ENCODE measurements at places on chromosomes 7 and 10.

GRCh38 chr10:48649349-48649944 is 35.2 kb upstream of the WDFY4 start:
- no peak for DNase-seq

DNA sequence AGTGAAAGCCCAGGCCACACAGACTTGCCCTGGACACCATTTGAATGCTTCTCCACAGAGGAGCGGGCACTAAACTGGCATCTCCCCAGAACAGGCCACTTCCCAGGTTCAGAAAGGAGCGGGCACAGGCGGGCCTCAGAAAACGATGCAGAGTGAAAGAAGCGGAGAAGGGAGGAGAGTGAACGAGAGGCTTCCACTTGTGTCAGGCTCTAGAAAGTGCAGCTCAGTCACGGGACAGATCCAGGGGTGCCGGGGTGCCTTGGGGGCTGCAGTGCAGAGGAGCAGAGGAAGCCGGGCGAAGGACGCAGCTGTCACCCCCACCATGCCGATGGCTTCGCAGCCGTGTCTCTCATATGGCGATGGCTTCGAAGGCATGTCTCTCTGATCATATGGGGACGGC is 26.1 kb upstream of the PRKAR1B start:
- DNase-seq: no peak

- DNase-seq: peak; percentile 85
Observed at GRCh38 chr10:79084012-79084971, 15.5 kb downstream of the ZMIZ1 start.

- DNase-seq: no peak
Observed at GRCh38 chr7:11957956-11958355, 126.0 kb upstream of the THSD7A start.

GRCh38 chr10:68897336-68897741 is 3.8 kb upstream of the DDX50 start:
- peak; percentile 67 for DNase-seq

DNA sequence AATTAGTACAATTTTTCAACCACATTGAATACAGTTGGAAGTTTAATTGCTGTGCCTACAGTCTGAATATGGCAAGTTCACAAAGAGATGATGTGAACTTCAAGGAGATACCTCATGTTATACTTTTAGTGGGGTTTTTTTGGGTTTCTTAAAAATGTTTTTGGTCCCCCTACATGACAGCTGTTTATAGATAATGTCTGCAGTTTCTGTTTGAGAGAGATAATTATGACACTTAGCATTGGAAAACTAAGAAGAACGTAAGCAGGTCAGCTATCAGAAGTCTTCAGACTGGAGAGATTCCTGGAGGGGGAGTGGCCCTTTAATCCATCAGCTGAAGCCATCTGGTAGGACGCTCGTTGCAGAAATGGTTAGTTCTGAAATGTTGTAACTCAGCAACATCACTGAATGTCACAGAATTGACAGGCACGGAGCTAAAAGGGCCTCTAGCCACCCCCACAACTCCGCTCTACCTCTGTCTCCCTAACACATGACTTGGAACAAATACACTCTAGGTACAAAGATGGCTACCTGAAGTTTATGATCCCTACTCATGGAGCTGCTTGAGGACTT is 29.0 kb downstream of the TIMM23 start:
- DNase-seq: no peak

DNA sequence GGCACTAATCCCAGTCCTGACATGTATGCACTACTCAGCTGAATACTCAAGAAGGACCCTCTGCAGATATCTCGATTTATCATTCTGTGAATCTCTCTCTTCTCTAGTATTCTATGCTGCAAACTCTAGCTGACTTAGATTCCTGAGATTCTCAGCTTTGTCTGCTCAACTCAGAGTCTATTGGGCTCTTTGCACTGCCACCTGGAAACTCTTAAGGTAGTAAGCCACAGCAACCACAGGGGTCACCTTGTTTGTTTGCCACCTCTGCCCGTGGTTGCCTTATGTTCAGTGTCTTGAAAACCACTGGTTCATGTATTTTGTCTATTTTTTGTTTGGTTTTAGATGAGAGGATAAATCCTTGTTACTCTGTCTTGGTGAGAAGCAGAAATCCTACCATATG is 72.9 kb downstream of the SP8 start:
- no peak for DNase-seq

DNA sequence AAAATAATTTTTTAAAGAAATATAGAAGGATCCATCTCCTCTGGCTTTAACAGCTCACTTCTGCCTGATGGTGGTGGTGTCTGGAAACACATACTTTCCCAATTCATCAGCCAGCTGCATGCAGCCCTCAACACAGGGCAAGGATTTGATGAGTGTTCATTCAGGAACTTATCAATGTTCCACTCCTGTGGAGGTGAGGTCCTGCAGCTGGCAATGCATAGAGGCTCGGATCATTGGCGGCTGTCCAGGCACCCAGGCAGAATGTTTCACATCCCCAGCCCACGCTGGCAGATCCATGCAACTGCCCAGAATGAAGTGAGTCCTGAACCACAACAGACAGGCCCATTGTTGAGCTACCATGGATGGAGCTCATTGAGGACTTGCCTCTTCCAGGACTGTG is 55.2 kb upstream of the KCNMA1 start:
- DNase-seq: peak; percentile 43

GRCh38 chr10:118471863-118472262 is 123.6 kb downstream of the PRLHR start:
- DNase-seq: peak; percentile 64

DNA sequence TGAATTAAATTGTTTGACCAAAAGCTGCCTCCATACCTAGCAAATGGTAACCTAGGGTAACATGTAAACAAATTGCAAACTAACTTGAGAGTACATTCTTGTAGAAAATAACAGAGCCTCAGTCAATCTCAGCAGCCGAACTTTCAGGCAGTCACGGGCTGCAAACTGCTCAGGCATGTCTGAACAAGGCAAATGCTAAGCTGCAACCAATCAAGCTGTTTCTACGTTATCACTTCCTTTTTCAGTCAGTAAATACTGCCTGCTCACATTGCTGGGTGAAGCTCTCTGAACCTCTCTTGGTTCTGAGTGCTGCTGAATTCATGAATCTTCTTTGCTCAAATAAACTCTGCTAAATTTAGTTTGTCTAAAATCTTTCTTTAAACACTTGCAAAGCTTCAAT is 1212.4 kb downstream of the SORCS1 start:
- DNase-seq: peak; percentile 8

DNA sequence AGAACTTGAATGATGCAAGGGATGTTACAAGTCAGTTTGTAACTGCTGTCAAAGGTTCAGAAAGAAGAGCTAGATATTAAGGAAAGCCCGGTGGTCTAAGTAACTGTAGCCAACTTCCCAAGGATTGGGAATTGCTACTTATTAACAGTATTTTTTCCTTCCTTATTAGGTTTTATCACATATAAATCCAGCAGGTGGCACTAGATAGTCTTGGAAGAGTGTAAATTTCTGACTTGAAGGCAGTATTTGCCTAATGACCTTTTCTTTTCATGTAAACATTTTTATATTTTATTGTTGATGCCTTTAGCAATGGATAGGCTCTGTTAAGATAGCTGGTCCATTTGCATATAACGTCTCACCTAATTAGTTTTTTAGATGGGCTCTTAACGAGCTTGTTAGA is 51.2 kb downstream of the ANLN start:
- peak; percentile 28 for DNase-seq

DNA sequence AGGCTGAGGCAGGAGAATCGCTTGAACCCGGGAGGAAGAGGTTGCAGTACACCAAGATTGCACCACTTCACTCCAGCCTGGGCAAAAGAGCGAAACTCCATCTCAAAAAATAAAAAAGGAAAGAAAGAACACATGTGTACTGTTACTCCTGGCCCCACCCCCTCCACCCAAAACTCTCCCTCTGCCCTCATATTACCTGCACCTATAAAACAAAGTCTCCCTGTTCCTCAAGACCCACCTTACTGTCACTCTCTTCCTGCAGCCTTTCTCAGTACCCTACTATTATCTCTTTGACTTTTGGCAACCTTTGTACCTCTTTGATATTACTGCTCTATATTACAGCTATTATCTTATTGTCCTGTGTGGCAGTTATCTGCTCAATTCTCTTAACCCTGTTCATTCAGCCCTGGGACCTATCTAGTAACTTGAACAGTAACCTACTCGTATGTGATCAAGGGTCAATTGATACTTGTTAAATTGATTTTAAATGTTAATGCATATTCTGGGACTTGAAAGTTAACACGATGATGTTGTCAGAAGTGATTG is 68.5 kb upstream of the CAPZA2 start:
- DNase-seq: no peak

GRCh38 chr10:35707642-35708425 is 65.7 kb upstream of the FZD8 start:
- DNase-seq: no peak

DNA sequence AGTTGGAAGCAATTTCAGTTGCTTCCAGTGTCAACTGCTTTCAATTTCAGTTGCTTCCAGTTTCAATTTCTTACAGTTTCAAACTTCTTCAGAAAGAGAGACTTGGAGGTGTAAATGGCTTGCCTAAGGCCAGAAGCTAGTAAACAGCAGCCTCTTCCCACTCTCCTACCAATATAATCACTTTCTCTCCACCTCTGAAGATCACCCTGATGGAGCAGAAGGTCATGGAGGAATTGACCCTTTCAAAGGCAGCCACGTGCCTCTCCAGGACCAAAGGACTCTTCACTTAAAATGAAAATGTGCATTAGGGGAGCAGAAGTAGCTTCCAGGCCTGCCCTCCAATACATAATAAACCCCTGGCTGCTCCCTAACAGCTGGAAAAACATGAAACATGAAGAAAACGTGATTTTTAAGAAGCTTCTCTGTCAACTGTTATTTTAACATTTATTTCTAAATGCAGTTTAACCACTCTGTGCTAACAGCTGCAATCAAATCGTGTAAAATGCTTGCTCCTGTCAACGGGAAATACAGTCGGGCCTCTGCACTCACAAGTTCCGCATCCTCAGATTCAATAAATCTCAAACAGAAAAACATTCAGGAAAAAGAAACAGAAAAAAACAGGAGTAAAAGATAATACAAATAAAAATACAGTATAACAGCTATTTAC is 1020.6 kb downstream of the XPNPEP1 start:
- no peak for DNase-seq

DNA sequence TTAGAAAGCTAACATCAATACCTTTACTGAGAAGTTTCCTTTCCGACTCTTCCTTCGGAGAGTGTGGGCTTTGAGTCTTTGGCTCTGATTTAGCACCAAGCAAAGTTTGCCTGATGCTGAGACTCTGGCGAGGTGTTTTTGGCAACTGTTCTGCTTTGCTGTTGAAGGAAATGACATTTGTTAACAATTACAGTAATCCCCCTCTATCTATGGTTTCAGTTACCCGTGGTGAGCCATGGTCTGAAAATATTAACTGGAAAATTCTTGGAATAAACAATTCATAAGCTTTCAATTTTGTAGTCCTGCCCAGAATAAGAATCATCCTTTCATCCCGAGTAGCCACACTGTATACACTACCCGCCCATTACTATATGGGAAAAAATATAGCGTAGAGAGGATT is 126.3 kb downstream of the ARHGAP21 start:
- no peak for DNase-seq

GRCh38 chr7:140876519-140877248 is 48.0 kb downstream of the BRAF start:
- DNase-seq: peak; percentile 63

DNA sequence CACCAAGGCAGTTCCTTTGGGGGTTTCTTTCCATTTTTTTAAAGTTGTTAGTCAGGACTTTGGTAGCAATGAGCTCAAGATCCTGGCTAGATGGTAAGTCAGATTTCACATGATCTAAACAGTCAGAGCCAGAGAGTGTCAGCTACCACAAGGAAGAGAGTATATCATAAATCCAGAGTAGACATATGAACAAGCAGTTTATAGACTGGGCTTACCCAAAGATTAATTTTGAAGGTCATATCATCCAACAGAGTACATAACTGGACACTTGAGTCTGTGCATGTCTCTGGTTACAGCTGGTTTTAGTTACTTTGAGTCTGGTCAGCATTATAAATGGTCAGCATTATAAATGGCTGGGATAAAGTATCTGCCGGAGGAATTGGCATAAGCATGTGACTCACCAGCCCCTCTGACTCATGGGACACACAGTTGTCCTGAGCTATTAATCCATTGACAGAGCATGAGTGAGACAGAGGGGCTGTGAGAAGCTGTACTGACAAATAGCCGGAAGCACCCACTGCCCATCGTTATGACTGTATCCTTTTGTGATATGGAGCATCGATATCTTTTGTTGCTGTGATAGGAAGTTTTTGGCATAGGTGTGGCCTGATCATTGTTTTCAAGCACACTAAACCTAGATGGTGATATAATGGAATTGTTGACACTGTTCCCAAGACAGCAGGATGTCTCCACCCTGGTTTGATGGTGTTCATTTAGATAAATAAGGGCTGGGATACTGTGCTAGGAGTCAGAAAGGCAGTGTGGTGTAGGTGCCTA is 19.3 kb downstream of the PPP1R3C start:
- DNase-seq: peak; percentile 98

- no peak for DNase-seq
Observed at GRCh38 chr10:132880128-132880981, 62.0 kb downstream of the CFAP46 start.

- peak; percentile 92 for DNase-seq
Observed at GRCh38 chr7:43693687-43694398, 35.5 kb downstream of the COA1 start.

GRCh38 chr7:150668472-150668911 is 17.0 kb upstream of the GIMAP2 start:
- no peak for DNase-seq

- no peak for DNase-seq
Observed at GRCh38 chr10:103581499-103581898, 88.0 kb downstream of the NEURL1 start.

DNA sequence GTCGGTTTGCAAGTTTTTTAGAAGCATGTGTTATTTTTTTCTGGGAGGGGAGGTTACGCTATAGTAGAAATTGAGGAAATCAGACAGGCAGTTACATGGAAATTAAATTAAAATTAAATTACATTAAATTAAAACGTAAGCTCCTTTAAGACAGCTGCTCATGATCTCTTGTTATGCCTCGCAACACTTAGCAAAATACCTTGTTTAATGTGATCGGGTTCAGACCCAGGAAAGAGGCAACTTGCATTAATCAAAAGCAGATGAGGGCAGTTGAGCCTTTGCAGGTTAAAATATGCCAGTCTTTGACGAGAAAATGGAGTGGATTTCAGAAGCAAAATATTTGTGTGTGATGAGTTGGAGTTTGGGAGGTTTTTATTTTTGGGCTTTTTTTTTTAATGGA is 651.8 kb downstream of the INHBA start:
- DNase-seq: no peak

DNA sequence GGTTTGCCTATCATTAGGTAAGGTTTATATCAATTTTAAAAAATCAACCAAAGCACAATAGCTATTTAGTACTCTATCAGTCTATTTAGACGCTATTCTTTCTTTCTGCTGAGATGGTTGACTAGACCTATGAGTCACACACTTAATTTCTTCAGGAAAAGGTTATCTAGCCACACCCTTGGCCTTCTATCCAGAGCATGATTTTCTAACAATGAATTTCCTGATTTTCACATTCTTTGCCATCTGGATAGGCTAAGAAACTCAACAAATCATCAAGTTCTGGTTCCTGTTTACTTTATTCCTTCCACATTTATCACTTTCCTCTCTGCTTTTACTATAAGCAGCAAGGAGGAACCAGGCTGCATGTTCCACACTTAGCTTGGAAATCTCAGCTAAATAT is 8.1 kb downstream of the PRPS1L1 start:
- DNase-seq: peak; percentile 65

Data from EL (cell line).